ENCODE measurements at places on chromosomes 12 and 14.

DNA sequence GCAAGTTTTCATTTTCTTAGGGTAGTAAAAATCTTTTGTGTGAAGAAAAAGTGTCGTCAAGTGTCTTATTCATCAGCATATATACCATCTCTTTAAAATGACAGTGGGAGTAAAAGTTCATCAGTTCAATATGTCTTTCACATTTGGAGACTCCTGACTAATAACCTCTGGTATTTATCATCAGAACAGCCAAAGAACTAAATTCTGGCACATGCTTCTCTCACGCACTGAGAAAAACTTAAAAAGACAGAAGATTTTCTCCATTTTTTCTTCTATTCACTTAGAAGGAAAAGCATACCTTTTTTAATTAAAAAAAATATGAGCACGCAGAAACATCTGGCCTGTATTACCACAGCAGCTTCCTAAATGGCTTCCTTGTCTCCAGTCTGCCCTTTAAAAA lies 265.7 kb downstream of the AKAP6 start:
- no peak for DNase-seq

- DNase-seq, result no peak
Measured at GRCh38 chr12:102024765-102025164, 37.0 kb downstream of the WASHC3 start.

DNA sequence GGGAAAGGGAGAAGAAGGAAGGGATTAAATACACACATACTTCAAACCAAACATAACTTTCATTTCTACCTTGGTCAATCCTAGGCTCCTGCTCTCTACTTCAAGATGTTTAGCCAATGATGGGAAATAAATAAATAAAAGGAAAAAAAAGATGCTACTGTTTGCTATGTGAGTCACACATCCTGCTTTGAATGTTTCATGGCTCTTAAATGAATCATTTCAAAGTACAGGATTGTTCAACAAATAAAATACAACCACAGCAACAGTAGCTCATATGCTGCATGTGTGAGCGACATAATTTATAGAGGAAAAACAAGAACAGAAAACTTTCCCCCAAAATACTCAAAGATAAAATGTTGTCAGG lies 54.3 kb upstream of the NPFF start:
- DNase-seq, result no peak

GRCh38 chr12:29148911-29149690 lies at the start of gene FAR2:
TSS of gene FAR2 (plus strand) at chr12:29149278. CDS start at chr12:29270450, 121,172 bp downstream.
- DNase-seq, result no peak

GRCh38 chr12:27179400-27180214 lies 64.5 kb upstream of the STK38L start:
- no peak for DNase-seq

GRCh38 chr14:22713631-22713950 lies 52.9 kb upstream of the OXA1L start:
- DNase-seq, result no peak

DNA sequence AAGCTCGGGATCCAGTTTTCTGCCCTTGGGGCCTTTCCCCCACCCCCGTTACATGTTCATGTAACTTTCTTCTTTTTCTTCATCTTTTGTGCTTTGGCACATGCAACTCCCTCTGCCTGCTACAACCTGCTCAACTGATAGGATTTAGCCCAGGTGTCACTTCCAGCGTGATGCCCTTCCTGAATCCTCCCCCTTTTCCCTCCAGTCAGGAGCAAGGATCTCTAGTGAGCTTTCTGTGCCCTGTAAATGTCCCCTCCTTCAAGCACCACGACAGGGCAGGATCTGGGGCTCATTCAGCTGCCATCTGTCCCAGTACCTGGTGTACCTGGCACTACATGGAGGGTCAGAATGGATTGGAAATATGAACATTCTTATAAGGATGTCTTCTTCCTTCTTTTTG lies 15.3 kb downstream of the PELI2 start:
- no peak for DNase-seq

DNA sequence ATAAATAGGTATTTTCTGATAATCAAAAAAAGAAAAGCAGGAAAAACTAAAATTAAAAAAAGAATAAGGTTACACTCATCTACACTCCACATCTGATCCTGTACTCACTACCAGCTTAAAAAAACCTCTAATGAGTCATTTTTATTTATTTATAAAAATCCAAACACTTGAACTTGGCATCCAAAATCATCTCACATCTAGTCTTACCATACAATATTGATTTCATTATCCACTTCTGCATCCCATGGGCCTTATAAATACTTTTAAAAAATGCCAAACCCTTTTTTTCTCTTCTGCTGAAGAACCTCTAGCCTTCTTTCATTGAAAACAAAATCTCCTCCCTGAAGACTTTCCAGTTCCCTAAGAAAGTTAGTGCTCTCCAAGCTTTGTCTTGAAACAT lies 109.7 kb downstream of the TMTC3 start:
- DNase-seq, result no peak

DNA sequence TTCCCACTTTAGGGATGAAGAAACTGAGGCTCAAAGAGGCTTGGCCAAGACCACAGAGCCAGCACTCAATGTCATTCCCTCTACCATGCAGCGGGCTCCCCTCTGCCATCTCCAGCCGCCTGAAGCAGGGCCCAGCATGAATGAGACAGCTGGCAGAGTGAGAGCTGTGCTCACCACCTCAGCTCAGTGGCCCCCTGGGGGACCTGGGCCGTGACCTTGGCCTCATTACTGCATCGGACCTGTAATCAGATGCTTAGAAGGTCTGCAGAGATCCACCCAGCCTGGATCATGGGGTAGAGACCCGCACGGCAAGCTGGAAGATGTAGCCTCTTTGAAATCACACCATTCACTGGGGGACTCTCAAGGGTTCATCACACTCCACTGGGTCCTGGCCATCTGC lies 22.7 kb upstream of the CORO1C start:
- no peak for DNase-seq

GRCh38 chr14:24297190-24297964 lies 2.2 kb downstream of the DHRS1 start:
- DNase-seq, result no peak

DNA sequence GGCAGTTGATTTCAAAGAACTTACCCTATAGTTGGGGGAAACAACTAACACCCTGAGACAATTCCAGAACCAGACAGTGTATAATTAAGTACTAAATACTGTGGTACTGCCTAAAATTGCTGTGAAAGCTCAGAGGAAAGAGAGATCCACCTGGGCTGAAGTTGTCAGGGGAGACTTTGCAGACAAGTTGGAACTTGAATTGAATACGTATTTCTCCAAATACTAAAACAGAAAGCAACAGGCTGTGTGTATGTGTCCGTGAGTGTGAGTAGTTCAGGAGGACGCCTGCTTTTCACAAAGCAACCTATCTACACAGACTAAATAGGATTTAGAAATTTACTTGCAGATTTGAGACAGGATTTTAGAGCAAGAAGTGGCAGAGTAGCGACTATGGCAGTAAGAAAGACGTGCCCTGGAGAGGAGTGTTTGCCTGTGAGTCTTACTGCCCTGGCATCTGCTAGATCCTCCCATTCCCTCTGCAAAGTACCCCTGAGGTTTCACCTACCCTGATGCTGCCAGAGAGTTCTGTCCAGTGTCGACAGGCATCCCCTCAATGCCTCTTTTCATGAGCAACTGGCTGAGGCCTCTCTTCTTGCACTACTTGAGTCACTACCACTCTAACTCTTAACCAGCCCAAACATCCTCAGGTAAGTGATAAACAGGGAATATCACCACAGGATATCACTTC lies 37.4 kb upstream of the BMP4 start:
- no peak for DNase-seq

GRCh38 chr14:80150301-80150700 lies 61.0 kb downstream of the DIO2 start:
- DNase-seq, result no peak

DNA sequence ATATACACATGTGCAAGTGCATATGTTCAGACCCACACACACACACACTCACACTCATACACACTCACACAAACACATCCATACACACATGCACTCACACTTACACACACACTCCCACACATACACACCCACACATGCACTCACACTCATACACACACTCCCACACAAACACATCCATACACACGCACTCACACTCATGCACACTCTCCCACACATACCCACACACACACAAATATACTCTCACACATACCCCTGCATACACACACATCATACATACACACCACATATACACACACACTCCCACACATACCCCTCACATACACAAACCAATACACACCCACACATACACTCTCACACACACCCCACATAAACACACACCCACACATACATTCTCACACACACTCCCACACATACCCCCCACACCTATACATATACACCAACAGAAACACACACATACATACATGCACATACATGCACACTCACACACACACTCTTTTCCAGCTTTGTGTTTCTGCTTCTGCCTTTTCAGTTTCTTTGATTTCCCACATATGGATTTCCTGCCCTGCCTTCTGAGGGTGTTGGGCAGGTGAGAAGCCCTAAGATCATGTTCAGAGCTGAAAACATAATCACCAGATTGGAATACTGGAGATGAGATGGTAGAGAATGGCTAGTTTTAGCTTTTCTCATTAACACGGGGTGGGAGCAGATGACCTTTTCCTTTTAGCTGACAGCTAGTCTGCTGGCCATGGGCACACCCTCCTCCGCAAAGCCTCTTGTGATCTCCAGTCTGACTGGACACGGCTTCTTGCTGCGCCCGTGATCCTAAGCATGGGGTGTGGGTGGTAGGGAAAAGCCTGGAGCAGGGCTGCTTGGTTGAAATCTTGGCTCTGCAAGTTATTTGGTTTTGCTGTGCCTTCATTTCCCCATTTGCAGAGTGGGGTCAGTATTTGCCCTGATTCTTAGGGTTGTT lies 214.0 kb downstream of the CHST11 start:
- DNase-seq, result no peak

DNA sequence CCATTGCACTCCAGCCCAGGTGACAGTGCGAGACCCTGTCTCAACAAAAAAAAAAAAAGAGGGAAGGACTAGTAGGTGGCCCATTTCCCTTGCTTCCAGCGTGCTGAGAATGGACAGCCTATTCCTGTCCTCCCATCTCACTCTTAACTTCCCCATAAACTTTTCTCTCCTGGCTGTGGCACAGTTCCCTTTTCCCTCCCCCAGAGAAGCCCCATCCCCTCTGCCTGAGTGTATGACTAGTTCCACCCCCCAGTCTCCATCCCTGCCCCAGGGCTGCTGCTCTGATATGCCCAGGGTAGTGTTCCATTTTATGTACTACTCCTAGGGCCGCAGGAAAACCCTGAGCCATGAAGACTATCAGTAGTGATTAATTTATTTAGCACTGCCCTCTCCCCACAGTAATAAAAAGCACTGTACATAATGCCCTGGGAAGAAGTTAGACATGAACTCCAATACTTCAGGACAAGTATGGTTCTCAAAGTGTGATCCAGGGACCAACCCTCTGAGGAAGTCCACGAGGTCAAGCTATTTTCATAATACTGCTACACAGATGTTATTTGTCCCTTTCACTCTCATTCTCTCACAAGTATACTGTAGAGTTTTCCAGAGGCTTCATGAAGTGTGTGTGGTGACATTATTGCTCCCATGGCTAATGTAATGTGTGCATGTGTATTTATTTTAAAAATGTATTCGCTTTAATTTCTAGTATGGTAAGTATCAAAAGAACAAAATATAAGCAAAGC lies 11.5 kb upstream of the CHD4 start:
- no peak for DNase-seq

- no peak for DNase-seq
Measured at GRCh38 chr12:91690531-91690930, 455.1 kb downstream of the BTG1 start.

DNA sequence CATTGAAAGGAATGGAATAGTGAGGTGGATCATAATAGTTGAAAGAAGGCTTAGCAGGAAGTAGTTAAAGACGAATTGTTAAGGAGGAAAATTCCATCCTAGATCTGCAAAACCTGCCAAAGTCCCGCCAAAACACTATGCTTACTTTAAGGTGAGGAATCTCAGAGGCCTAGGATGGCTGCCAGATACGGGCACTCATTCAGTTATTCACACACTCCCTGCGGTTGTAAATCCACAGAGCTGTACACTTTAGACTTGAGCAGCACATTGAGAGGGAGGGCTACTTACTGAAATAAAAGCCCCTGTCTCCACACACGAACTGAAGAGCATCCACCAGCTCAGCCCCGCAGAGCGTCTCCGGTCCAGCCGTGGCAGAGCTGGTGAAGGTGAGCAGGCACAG lies 5.0 kb downstream of the IGF1 start:
- no peak for DNase-seq

- no peak for DNase-seq
Measured at GRCh38 chr12:3263939-3264922, 187.1 kb downstream of the TSPAN9 start.

GRCh38 chr12:130115646-130116045 lies 46.6 kb upstream of the FZD10 start:
- DNase-seq, result no peak

GRCh38 chr12:22935090-22935489 lies 310.1 kb downstream of the ETNK1 start:
- DNase-seq, result no peak

- DNase-seq, result no peak
Measured at GRCh38 chr14:66511849-66512248, 3.9 kb downstream of the GPHN start.

- no peak for DNase-seq
Measured at GRCh38 chr12:127600211-127600610, 666.8 kb upstream of the TMEM132C start.

DNA sequence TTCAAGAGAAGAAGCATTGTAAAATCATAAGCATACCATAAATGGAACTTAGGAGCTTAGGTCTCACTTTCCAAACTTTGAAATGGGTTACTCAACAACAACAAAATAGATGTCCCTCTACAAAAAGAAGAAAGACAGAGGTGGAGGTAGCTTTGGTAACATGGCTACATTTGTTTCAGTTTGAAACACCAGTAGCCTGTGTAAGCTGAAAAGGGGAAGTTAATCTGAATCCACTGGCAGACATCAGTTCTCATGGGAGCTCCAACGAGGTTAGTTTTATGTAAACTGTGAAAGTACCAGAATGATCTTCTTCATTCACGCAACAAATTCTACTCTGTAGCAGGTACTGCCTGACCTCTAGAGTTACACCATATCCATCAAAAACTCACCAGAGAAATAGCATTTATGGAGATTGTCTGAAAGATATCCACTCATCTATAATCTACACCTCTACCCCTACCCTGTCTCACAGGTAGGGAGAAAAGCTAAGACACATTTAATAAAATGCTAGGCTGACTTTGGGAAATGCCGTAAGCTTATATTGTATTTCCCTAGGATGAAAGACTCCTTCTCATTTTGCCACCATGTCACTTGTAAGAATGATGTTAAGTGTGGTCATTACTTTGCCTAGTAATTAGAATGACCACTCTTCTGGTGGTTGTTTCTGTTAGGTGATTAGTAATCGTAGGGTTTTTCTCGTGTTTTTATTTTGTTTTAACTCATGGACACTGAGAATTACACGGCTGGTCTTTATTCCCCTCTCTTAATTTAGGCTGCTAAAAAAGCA lies 224.1 kb downstream of the ASCL1 start:
- no peak for DNase-seq

- no peak for DNase-seq
Measured at GRCh38 chr12:50188241-50188781, 21.1 kb upstream of the CERS5 start.

DNA sequence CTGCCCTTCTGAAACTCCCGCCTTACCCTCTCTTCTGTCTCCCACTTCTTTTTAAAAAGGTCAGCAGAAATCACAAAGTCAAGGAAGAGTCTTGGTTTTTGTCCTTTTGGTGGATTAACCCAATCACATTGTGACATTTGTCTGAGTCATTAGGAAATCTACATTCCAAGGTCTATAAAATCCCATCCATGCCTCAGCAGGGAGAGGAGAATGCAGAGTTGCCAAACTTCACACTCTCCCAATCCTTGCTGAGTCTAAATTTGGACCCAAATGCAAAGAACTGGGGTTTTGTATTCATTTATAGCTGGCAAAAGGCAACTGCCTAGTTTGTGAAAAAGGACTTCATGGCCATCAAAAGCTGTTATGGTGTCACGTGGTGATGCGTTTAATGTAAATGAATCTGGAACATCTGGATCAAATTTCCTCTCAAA lies 67.9 kb downstream of the TMEM30B start:
- no peak for DNase-seq

Data from NCI-H187 treated with DMSO at 0.1 percent for 48 hours (cell line).